NCI-H1436 treated with DMSO at 0.1 percent for 48 hours (cell line): ENCODE measurements at places on chromosomes 11 and 22.

- no peak for DNase-seq
These were observed 585 bp downstream of the NF2 start for GRCh38 chr22:29604076-29604360.

- no peak for DNase-seq
These were observed 292.7 kb downstream of the ETS1 start for GRCh38 chr11:128294671-128295050.

GRCh38 chr11:74138572-74138971 is 32.2 kb downstream of the C2CD3 start:
- no peak for DNase-seq

DNA sequence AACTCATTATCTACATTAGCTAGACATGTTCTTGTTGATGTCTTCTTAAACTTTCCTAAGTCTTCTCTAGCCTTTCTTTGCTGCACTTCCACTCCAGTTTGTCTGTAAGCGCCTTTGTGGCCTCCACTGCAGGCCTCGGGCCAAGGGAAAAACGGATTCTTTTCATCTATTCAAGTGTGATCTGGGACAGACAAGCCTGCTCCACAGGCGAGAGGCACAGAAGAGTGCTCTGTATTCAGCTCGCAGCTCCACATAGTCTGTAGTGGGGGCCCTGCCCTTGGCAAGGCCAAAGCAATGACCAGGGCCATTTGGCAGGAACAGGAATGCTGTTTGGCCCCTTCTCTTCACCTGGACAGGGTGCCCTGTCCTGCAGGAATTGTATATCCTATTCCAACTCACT is 84.1 kb upstream of the BARX2 start:
- no peak for DNase-seq

- no peak for DNase-seq
These were observed 115.1 kb downstream of the ARFGAP2 start for GRCh38 chr11:47061429-47062178.

- no peak for DNase-seq
These were observed 446.6 kb downstream of the DLG2 start for GRCh38 chr11:85180528-85180927.
